ENCODE measurements at places on chromosomes 1 and 21.

DNA sequence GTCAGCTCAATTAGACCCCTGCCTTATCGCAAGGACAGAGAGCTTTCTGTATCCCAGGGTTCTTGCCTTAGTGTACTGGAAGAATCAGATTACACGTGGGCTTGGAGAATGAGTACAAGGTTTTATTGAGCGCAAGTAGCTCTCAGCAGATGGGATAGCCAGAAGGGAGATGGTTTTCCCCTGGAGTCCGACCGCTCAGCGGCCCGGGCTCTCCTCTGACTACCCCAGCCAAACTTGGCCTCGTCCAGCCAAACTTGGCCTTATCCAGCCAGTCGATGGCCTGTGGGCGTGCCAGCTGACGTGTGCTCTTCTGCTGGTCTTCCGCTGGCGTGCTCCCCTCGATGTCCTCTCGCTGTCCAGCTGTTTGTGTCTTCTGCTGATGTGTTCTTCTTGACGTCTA is 136.9 kb downstream of the SYT14 start:
- no peak for DNase-seq

GRCh38 chr1:221182791-221183533 is 303.7 kb downstream of the HLX start:
- DNase-seq = no peak

DNA sequence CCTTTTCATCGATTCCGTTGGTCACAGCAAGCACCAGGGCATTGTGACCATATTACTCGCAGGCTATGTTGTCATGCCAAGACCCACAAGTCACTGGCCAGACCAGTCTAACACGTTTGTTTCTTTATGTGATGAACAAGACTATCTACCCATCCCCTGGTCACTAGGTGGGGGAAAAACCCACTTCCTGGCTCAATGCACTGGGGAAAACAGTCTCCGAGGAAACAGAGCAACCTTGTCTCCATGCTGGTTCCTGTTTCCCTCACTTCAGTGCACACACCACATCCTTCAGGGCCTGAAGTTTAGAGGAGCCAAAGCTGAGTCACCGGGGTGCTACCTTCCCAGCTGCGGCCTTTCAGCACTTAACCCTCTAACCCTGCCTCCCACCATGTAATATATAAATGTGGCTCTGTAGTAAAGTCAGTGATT is 20.9 kb downstream of the ERICH3 start:
- DNase-seq = no peak

DNA sequence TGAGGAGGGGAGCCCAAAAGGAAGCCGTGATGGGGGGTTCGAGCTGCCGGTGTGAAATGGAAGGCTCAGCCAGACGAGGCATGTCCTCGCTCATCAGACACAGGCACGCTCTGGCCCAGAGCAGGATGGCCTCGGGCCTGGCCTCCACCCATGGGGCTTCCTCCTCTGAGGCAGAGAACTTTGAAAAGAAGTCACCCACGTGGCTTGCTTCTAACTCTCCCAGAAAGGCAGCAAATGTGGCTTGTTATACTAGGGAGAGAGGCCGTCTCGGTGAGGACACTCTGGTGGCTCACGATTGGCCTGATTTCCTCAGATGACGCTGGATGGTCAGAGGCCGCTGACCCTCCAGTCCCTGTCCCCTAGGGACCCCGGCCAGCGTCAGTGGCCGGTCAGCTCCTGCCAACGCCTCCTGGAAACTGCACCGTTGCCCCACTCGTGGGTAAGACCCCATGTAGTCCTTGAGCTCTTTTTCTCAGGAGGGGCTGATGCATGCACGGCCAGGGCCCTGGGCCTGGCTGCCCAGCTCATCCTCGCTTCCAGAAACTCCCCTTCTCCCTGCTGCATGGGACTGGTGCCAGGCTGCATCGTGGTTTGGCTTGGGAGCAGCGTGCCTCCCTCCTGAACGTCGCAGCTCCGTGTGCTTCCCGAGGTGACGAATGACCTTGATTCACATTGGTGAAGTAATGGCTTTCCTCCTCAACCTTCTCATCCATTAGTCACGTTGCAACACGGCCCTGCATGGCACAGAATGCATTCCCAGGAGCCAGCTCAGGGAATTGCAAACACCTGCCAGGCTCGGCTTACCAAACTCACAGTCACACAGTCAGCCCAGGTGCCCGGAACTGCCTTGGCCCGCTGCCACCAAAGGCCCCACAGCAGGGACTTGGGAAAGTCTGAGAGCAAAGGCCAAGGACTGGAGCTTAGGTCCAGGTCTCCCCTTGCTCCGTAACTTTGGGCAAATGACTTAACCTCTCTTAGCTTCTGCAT is 58.8 kb downstream of the TOMM20 start:
- no peak for DNase-seq

- no peak for DNase-seq
Measured at GRCh38 chr1:198628067-198628455, 10.8 kb upstream of the PTPRC start.

- DNase-seq = no peak
Measured at GRCh38 chr1:41394959-41395956, 34.0 kb downstream of the FOXO6 start.

GRCh38 chr21:24636696-24637095 is 970.6 kb downstream of the MRPL39 start:
- DNase-seq = no peak

- no peak for DNase-seq
Measured at GRCh38 chr1:235500971-235501540, 3.2 kb downstream of the B3GALNT2 start.
